NCI-H2227 treated with DMSO at 0.1 percent for 48 hours (cell line): ENCODE measurements at places on chromosomes 6 and 20.

DNA sequence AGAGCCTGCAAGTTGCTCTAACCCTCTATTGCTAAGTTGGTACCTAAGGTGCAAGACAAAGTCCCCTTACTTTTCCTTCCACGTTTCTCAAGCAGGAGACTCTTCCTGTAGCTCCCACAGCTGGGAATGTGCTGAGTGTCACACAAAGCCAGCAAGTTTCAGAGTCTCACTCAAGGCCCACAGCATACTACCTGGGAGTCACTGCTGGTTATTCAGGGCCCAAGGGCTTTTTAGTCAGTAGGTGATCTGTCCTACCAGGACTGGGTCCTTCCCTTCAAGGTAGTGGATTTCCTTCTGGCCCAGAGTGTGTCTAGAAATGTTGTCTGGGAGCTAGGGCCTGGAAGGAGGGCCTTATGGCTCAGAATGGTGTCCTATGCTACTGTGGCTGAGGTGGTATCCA, 261.9 kb upstream of the CITED2 start:
- DNase-seq = no peak

DNA sequence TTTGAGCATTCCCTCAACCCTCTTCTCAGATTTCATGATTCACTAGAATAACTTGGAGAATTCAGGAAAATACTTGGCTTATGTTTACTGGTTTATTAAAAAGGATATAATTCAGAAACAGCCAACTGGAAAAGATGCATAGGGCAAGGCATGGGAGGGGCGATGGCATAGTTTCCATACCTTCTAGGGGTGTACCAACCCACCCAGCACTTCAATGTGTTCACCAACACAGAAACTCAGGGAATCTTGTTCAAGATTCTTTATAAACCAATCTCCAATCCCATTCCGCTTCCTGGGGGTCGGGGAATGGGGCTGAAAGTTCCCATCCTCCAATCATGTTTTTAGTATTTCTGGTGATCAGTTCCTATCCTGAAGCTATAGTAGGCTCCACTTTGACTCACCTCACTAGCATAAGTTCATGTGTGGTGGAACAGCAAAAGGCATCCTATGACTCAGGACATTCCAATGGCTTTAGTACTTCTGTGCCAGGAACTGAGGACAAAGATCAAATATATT, 164.4 kb downstream of the SIM1 start:
- no peak for DNase-seq

GRCh38 chr6:100780648-100781047, 100.5 kb downstream of the ASCC3 start:
- DNase-seq = no peak

DNA sequence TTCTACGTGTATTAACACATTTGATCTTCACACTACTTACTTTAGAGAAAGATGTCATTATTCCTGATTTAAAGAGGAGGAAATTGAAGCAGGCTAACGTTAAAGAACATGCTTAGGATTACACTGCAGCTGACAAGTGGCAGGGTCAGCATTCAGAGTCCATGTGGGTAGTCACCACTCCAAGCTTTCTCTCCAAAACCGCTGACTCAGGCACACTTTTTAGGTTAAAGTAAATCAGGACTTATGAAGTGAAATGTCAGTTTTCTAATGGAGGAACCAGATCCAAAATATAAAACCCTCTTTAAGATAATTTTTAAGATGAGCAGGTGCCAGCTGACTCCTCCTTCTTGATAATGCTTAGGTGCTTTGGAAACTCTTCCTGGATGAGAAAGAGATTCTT, 75.4 kb downstream of the HTR1E start:
- DNase-seq = no peak

DNA sequence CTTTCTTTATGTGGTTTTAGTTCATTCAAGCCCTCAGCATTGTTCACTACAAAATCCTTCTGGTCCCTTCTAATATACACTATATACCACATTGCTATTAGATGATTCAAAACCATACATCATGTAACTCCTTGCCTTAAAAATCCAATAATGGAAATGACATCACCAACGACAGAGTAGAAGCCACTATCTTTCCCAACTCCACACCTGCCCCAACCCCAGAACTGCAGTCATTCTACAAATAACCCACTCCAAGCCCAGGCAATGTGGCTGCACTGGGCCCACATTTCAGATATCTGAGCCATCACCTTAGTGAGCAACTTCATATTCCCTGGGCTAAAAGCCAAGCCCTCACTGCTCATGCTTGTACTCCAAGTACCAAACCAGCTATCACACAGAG, 22.6 kb upstream of the RUNX2 start:
- DNase-seq = no peak

DNA sequence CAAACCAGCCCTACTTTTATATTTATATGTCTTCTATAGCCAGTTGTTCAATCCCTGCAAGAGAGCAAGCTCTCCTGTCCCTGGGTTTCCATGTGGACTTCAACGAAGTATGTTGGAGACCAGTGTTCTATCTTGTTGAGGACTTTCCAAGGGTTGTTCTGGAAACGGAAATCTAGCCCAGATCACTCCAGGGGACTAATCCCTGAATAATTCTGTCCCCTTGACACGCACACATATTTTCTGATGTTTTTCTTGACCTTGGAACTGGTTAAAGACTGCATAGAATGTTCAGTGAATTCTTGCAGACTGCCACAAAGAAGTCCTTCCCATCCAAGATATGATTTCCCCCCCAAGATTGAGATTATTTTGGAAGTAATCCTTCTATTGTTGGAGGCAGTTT, 9.5 kb upstream of the MYLK2 start:
- DNase-seq = no peak

DNA sequence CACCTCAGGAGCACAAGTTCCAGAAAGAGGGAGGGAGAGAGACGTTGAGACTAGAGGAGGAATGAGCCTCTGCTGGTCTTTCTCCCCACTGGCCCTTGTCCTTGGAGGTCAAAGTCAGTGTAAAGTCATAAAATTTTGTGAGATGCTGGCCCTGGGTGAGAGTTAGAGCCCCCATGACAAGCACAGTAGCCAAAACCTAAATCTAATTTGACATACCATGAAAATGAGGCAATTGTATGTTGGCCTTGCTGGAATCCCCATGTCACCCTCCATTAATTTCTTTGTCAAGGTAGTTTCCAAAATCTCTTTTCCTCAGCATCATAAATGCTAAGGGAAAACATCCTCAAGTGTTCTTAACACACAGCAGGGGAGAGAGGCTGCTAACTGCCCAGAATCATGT, 17.6 kb upstream of the NEDD9 start:
- no peak for DNase-seq

- no peak for DNase-seq
These were observed 64.2 kb upstream of the SUPT3H start for GRCh38 chr6:45441851-45442453.

DNA sequence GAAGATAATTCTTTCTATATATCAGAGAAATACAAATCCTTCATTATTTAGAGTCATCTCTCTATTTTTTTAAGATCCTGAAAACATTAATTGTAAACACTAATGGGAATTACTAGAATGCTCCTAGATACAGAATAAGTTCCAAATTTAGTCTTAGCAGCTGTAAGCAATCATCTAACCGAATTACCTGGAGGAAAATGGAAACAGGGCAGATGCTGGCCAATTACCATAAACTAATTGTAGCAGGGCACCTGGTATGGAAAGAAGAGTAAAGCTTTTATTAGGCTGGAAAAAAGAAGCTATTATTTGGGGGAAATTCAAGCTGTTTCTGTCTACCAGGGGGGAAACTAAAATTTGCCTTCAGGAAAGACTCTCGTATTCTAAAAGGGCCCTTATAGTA, 257.5 kb downstream of the MMUT start:
- DNase-seq = no peak

DNA sequence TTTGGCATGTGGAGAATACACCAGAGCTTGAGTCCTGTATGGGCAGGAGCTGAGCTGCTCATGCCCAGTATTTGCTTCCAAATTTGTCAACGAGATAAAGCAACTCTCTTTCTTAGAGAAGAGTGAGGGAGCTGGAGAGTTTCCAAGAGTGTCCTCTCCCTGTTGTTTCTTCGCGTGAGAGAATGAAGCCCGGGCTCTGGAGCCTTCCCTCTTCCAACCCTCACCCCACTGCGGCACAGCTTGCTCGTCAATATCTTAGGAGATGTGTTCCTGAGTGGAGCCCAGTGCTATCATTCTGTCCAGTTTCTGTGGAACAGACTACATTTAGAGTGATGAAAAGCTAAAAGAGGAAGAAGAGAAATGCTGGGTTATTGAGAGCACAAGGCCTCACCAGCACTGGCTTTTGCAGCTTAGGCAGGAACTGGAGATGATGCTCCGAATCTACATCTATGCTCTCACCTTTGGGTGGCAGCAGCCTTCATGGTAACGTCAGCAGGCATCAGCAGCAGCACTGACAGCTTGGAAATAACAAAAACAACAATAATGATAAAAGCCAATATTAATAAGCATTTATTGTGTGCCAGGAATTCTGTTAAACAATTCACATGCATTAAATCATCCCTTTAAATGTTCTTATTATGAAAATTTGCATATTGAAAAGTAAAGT, 66.5 kb upstream of the TFB1M start:
- DNase-seq = no peak

DNA sequence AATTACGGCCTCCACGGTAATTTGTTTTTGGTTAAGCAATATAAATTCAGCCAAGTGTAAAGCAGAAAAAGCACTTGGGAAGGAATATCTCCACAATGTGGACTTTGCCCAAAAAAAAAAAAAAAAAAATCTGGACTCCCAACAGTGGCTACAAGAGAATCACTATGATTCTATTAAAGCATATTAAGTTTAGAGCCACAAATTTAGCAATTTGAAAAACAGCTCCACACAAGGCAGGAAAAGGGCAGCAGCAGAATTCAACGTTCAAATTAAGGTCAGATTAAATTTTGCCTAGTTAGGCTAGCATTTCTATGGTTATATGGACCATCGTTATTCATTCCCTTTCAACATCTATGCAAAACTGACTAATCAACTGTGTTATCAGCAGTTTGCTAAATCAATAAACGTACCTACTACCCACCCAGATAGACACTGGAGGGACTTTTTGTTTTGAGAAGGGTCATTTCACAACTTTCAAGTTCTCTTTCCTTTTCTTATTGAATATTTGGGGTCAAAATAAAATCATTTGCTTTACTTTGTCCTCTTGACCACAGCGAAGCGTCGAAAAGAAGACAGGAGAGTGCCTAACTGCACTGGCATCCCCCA, 1.0 kb downstream of the MCM9 start:
- no peak for DNase-seq

DNA sequence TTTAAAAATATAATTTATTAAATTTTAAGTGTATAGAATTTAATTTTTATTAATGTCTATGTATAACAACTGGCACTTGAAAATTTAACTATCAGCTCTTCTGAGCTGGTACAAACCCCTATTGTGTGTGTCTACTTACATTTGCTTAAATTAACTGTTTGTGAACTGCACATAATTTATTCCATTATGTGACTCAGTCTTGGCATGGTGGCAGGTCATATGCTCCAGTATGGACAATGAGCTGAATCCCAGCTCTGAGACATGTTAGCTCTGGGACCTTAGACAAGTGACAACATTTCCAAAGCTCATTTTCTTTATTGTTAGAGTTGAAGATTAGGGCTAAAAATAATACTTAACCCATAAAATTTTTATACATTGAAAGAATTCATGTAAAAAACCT, 526.1 kb upstream of the MARCKS start:
- DNase-seq = no peak
